HT1080 (cell line): ENCODE measurements at places on chromosomes 12 and 14.

DNA sequence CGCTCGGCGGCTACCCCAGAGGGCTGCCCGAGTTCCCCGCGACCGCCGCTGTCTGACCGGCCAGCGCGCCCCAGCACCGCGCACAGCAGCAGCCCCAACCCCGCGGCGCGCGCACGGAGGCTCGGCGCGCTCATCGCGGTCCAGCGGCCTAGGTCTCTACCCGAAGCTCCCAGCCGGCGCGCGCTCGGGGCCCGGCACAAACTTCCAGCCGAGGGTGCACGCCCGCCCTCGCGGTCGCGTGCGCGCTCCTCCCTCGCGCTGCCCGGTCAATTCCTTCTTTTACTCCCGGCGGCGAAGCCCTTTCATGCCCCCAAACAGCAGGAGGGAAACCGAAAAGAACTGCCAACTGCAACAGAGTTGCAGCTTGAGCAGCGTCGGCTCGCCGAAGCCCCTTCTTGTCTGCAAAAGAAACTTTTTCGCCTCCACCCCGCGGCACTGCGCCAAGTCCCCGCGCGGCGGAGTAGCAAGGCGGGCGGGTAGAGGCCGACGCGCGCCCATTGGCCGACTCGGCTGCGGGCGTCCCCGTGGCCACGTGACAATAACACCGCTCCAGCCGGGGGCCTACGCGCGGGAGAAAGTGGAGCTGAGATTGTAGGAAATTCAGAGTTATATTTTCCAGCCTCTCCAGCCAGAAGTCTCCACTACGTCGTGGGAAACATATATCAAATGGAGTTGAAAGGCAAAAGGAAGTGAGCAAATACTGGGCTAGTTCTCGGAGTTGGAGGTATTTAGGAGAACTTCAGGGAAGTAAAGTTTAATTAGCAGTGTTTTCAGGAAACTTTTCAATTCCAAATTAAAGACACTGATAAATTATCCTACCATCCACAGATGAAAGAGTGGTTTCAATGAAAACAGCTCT lies at the start of gene LRIG3:
Gene LRIG3, minus strand, starts transcription at position 403 of the 859 bp plus-strand sequence. Its CDS starts 269 bp downstream, at position 134.
- peak; percentile 85 for DNase-seq

GRCh38 chr14:34507459-34507858 lies 32.0 kb downstream of the EAPP start:
- DNase-seq: no peak

- peak; percentile 36 for DNase-seq
Observed at GRCh38 chr12:109458086-109458485, 19.0 kb downstream of the KCTD10 start.

DNA sequence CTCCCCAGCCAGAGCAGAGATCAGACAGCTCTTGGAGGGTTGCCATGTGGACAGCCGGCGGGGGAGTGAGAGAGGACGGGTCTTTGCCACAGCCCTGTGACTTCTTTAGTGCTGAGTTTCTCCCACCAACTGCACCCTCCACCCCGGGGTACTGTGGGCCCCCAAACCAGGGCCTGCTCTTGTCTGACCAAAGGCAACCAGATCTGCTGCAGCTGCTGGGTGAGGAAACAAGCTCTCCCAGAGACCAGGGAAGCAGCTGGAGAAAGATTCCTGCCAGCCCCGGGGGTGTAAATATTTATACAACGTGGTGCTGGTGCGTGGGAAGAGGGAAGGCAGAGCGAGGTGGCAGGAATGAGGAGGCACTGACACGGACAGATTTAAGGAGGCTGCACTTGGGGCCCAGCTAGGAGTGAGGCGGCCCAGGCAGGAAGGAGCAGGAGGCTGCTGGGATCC lies 14.3 kb upstream of the ZFP36L1 start:
- DNase-seq: peak; percentile 29

GRCh38 chr12:111253213-111253612 lies 115.7 kb downstream of the PHETA1 start:
- DNase-seq: no peak

DNA sequence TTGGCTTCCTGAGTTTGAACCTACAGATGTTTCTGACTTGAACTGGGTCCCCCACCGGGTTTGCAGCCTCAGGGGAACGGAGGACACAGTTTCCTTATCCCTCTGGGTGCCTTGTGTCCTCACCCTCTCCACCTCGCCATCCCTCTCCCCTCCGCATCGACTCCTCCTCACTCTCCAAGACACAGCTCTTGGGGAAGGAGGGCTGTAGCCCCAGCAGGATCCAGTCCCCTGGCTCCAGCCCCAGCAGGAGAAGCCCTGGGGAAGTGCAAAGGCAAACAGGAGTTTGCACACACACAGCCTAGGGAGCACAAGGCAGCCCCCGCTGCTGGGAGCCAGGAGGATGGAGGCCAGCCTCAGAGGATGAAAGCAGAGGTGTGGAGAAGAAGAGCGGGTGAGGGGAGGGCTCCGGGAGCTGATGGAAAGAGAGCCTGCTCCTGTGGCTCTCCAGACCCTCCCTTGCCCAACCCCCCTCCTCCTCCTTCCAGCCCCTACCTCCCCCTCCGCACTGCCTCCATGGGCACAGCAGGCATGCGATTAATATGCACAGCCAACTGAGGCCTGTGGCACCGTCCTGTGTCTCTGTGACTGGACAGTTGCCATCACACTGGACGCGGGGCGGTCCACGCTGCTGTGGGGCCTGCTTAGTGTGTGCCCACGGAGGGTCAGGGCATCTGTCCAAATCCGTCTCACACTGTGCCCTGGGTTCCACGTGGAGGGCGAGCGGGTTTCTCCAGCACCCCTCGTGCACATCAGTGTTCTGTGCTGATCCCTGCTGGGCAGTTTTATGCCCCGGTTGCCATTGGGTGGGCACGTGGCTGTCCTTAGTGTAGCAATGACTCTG lies 193.7 kb upstream of the DIO3 start:
- DNase-seq: no peak
